Vagina (tissue), 2 donors: ENCODE measurements at places on chromosomes 3 and 15.
A peak's percentile ranks its signal among the peaks of the same experiment; 100 is the strongest.

- no peak overlapping the region for H3K4me3 ChIP-seq
- H3K27me3 ChIP-seq = no peaks in the 10 kb centered on the region
- no peaks in the 10 kb centered on the region for H3K36me3 ChIP-seq
- H3K27ac ChIP-seq = no peak overlapping the region
Measured at GRCh38 chr3:28924744-28925360, 356.0 kb upstream of the RBMS3 start.

DNA sequence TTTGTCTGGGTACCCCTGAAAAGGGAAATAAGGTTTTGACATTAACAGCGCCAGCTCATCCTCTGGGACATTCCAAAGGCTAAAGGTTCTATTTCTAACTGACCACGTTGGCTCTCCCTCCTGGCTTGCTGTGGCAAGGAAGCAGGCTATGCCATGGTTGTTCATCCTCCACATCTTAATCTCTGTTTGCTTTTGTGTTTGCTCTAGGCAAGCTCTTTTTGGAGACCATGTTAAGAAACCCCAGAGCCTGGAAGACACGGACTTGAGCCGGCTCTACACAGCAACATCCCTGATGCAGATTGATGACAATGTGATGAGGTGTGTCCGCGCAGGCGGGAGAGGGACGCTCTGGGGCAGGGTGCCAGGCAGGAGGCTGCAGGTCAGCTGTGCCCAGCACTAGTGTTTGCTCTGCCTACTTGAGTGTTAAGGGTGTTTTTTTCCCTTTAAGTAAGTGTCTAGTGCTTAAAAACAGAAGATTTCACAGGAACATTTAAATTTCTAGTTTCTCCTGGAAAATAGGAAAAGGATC is 33.3 kb downstream of the RLBP1 start:
- H3K4me3 ChIP-seq = no peak overlapping the region
- no peaks in the 10 kb centered on the region for H3K27me3 ChIP-seq
- H3K36me3 ChIP-seq = peaks cover 55% of the 10 kb centered on the region
- no peak overlapping the region for H3K27ac ChIP-seq
- DNase-seq = no peak
- H3K4me1 ChIP-seq = no peaks in the 10 kb centered on the region

- no peak overlapping the region for H3K4me3 ChIP-seq
- H3K27ac ChIP-seq = no peak overlapping the region
- no peak for DNase-seq
- H3K4me1 ChIP-seq = no peaks in the 10 kb centered on the region
- no peaks in the 10 kb centered on the region for H3K36me3 ChIP-seq
- H3K27me3 ChIP-seq = no peaks in the 10 kb centered on the region
Measured at GRCh38 chr15:101676921-101677329, 24.7 kb upstream of the TM2D3 start.

- no peaks in the 10 kb centered on the region for H3K4me1 ChIP-seq
- H3K27me3 ChIP-seq = no peaks in the 10 kb centered on the region
- no peak for DNase-seq
- no peak overlapping the region for H3K27ac ChIP-seq
Measured at GRCh38 chr3:25281041-25281731, 146.9 kb upstream of the RARB start.

- no peaks in the 10 kb centered on the region for H3K27me3 ChIP-seq
- DNase-seq = no peak
- no peaks in the 10 kb centered on the region for H3K36me3 ChIP-seq
- no peak overlapping the region for H3K27ac ChIP-seq
- no peak overlapping the region for H3K4me3 ChIP-seq
Measured at GRCh38 chr3:181210275-181210674, 220.7 kb upstream of the DNAJC19 start.

- H3K4me1 ChIP-seq = no peaks in the 10 kb centered on the region
- H3K27ac ChIP-seq = peak overlapping the region; percentile 37
- DNase-seq = no peak
- no peaks in the 10 kb centered on the region for H3K27me3 ChIP-seq
- no peak overlapping the region for H3K4me3 ChIP-seq
- H3K36me3 ChIP-seq = no peaks in the 10 kb centered on the region
Measured at GRCh38 chr3:172658344-172659245, 52.3 kb downstream of the NCEH1 start.

- H3K27ac ChIP-seq = peak overlapping the region; percentile 100
- peak overlapping the region; percentile 55 for H3K4me3 ChIP-seq
- no peaks in the 10 kb centered on the region for H3K27me3 ChIP-seq
- H3K36me3 ChIP-seq = no peaks in the 10 kb centered on the region
- H3K4me1 ChIP-seq = peaks cover 41% of the 10 kb centered on the region
Measured at GRCh38 chr3:113697500-113698090, 1.2 kb upstream of the USF3 start.

GRCh38 chr3:32276279-32276841 is 37.9 kb downstream of the CMTM8 start:
- H3K36me3 ChIP-seq = no peaks in the 10 kb centered on the region
- H3K4me1 ChIP-seq = no peaks in the 10 kb centered on the region
- no peak overlapping the region for H3K27ac ChIP-seq
- H3K27me3 ChIP-seq = no peaks in the 10 kb centered on the region
- DNase-seq = no peak

DNA sequence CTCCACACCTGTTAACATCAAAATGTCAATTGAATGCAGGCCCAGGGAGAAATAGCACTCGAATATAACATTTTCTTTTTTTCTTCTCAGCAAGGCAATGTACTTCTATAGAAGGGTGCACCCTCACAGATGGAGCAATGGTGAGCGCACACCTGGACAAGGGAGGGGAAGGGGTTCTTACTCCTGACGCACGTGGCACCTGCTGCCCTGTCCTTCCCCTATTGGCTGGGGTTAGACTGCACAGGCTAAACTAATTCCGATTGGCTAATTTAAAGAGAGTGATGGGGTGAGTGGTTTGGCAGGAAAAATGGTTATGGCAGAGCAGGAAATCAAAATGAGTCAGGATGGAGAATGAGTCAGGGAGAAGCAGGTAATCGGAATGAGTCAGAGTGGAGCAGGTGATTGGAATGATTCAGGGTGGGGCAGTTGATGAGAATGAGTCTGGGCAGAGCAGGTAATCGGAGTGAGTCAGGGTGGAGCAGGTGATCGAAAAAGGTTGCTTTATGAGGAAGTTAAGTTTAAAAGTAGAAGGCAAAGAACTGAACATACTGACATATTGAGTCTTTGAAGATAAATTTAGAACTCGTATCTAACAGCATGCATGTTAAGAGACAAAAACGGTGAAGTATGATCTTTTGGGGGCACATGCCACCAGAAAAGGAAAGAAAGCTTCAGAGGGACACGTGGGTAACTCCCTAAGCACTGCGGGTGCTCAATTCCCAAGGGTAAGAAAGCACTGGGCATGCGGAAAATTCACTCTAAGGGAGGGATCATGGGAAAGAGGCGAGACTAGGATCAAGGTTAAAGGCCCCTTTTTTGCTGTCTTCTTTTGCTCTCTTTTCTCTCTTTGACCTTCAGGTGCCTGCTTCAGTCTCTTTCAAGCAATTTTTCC is 72.9 kb upstream of the GALNT15 start:
- no peak overlapping the region for H3K4me3 ChIP-seq
- no peak overlapping the region for H3K27ac ChIP-seq
- no peaks in the 10 kb centered on the region for H3K36me3 ChIP-seq
- no peaks in the 10 kb centered on the region for H3K4me1 ChIP-seq
- no peaks in the 10 kb centered on the region for H3K27me3 ChIP-seq

DNA sequence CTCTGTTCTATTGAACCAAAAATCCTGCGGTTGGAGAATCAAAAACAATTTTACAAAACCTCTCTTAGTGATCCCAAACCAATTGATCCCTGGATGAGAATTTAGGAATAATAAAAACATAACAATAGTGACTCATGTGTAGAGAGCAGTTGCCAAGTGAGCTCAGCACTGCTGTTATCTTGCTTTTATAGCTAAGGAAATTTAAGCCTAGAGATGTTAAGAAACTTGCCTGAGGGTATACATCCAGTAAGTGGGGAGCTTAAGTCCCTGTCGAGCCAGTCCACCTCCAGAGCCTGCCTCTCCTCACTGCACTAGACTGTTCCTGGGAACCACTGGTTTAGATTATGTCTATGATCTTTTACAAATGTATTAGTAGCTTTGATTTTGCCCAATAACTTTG is 358.4 kb upstream of the LMCD1 start:
- H3K4me3 ChIP-seq = no peak overlapping the region
- no peaks in the 10 kb centered on the region for H3K36me3 ChIP-seq
- no peaks in the 10 kb centered on the region for H3K4me1 ChIP-seq

GRCh38 chr15:49742381-49742780 is 121.5 kb downstream of the DTWD1 start:
- no peak for DNase-seq
- no peaks in the 10 kb centered on the region for H3K36me3 ChIP-seq
- H3K27ac ChIP-seq = no peak overlapping the region
- H3K4me3 ChIP-seq = no peak overlapping the region
- no peaks in the 10 kb centered on the region for H3K27me3 ChIP-seq

- no peak overlapping the region for H3K4me3 ChIP-seq
- H3K36me3 ChIP-seq = no peaks in the 10 kb centered on the region
- DNase-seq = no peak
- no peak overlapping the region for H3K27ac ChIP-seq
- H3K4me1 ChIP-seq = no peaks in the 10 kb centered on the region
Measured at GRCh38 chr3:142180761-142181362, 31.5 kb upstream of the TFDP2 start.

DNA sequence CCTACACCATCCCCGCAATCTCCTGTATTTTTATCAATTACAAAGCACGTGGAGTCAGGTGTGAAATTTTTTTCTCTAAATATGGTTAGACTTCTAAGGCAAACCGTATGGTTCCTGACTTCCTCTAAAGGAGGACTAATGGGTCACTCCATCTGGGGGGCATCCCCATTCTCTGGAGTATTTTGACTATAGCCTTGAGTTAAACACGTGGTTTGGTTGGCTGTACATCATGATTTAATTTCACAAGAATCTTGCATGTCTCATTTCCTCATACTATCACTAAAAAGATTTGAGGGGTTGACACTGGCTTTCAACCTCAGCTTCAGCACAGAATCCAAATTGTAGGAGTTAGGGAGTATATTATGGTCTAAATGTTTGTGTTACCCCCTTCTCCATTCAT is 25.3 kb upstream of the ZNF770 start:
- no peak overlapping the region for H3K27ac ChIP-seq
- DNase-seq = no peak
- no peaks in the 10 kb centered on the region for H3K27me3 ChIP-seq

DNA sequence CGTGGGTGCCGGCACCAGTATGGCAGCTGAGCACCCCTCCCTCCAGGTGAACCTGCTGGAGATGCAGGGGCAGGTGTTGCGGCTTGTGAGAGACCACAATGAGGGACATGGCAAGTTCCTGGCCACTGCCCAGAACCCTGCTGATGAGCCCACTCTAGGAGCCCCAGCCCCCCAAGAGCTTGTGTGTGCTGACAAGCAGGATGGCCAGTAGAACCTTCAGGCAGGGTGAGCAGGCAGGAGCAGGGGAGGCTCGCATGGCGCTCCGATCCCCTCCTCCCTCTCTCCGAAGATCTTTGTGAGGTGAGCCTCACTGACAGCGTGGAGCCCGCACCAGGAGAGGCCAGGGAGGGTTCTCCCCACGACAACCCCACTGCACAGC is 29.8 kb downstream of the NGRN start:
- no peaks in the 10 kb centered on the region for H3K4me1 ChIP-seq
- H3K27me3 ChIP-seq = no peaks in the 10 kb centered on the region
- DNase-seq = no peak
- H3K27ac ChIP-seq = no peak overlapping the region
- no peak overlapping the region for H3K4me3 ChIP-seq
